ENCODE measurements at places on chromosomes 6 and 20.

GRCh38 chr6:135722190-135722589, 129.3 kb upstream of the PDE7B start:
- no peak for DNase-seq

- DNase-seq = no peak
These were observed 92.1 kb upstream of the COL21A1 start for GRCh38 chr6:56339524-56339923.

GRCh38 chr6:25147223-25147622, 132.0 kb upstream of the CARMIL1 start:
- DNase-seq = no peak

DNA sequence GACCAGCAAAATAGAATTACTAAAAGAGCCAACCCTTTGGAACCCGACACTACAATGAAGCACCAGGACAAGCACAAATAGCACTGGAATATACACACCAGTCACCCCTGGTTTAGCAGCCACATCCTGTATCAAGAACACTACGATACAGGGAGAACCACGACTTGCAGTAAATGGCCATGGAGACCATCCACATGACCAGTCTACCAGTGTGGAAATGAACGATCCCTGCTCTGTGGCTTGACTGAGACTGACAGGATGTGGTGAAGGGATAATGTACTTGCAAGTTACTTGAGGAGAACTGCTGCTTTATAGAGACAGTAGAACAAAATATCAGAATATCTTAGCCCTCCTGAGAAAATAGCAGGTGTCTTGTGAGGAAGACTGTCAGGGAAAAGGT, 169.6 kb downstream of the COL9A1 start:
- DNase-seq = no peak

GRCh38 chr6:87900160-87900698, 147.4 kb upstream of the SPACA1 start:
- no peak for DNase-seq
